ENCODE measurements at places on chromosomes 3 and 15.
A peak's percentile ranks its signal among the peaks of the same experiment; 100 is the strongest.

DNA sequence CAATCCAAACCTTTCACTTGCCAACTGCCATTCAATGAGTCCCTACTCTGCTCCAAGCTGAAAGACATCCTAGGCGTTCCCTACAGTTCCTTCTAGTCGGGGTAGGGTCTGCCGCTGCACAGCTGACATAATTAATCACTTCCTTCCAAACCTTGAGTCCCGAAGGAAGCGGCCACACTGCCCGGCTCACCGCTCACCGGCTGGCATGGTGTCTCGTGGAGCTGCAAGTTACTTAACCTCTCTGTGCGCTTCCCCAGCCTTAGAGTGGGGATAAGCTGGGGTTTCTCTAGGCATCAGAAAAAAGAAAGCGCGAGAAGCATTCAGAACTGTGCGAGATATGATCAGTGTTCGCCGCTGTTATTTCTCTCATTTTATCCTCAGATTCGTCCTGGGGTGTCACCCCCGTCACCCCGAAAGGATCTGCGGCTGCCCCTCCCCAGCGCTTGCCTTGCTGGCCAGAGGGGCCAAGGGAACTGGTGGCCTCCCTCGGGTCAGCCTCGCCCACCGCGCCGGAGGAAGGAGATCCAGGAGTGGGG, 748 bp downstream of the MRPS25 start:
- peak; percentile 44 for DNase-seq

DNA sequence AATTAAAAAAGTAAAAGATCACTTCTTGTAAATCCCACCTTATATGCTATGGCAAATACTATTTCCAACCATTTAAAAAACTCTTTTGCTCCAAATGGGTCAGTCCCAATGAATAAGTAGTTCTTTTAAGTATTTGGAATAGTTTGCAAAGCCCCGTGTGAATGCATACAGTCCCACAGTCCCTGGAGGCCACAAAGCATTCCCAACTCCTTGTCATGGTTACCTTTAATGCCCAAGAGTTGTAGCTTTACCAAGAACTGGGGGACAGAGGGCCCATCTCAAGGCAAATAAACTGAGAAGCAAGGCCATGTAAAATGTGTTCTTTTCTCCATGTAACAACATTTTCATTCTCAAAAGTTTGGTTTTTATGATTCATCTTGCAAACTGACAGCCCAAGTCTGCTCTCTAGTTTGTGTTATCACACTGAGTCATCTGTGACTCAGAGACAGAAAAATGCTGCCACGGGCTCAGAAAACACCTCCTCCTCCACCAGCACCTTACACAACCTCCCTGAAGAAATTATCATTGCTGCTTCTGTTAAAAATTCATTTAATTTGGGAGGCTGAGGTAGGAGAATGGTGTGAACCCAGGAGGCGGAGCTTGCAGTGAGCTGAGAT, 336.2 kb downstream of the ERC2 start:
- no peak for DNase-seq

DNA sequence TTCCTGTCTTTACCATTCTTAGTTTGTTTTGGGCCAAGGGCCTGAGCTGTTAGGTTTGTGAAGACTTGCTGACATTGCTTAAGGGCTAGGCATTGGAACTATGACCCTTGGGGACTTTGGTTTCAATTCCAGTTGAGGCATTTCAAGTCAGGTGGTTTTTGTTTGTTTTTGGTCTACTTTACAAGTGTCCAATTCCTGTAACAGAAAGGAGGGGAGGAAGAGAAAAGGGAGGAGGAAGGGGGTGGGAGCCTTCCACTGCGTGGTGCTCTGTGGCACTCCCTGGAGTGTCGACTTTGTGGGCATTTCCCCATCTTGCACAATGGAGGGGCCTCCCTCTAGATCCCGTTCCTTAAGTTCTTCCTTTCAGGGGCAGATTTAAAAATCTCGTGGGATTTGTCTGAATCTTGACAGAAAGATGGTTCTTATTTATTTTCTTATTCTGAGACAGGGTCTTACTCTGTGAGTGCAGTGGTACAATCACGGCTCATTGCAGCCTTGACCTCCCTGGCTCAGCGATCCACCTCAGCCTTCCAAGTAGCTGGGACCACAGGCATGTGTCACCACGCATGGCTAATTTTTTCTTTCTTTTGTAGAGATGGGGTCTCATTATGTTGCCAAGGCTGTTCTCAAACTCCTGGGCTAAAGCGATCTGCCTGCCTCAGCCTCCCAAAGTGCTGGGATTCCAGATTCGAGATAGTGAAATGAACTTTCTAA, 59.5 kb upstream of the RYK start:
- DNase-seq: peak; percentile 37

GRCh38 chr15:88744548-88745020, 58.7 kb upstream of the ACAN start:
- DNase-seq: no peak

DNA sequence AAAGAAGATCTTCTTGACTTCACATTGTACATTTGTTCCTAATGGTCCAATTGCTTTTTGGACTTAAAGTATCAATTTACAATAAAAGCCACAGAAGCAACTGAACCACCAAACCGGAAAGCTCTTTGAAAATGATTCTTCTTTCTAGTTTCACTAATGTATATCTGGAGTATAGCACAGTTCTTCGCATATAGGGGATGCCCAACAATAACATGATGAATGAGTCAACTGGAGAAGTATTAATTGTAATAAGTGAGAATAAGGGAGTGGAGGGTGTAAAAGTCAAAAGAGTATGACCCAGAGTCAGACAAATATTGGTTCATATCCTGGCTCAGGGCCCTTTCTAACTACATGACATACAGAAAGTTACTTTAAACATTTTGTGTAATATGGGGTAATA, 425.2 kb downstream of the ZBTB20 start:
- no peak for DNase-seq

DNA sequence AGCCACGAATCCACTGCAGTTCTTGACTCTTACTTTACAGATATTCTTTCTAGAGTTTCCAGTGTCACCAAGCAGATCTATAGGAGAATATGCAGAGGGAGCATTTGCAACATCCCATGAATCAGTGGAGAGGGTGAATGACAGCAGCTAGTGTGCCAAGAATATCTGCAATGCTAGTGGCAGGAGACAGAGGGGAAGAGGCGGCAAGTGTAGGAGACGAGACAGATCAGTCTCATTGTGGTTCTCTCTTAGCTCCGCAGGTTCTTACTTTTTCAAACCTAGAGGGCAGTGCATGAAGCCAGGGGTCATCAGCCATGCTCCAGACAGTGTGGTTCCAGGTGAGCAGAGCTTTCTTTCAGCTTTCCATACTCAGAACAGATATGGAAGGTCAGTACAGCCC, 744 bp downstream of the ZNF619 start:
- DNase-seq: no peak

- no peak for DNase-seq
Measured at GRCh38 chr3:59425371-59425770, 375.5 kb upstream of the CFAP20DC start.

GRCh38 chr15:75620058-75620820, 5.3 kb downstream of the SNUPN start:
- no peak for DNase-seq

DNA sequence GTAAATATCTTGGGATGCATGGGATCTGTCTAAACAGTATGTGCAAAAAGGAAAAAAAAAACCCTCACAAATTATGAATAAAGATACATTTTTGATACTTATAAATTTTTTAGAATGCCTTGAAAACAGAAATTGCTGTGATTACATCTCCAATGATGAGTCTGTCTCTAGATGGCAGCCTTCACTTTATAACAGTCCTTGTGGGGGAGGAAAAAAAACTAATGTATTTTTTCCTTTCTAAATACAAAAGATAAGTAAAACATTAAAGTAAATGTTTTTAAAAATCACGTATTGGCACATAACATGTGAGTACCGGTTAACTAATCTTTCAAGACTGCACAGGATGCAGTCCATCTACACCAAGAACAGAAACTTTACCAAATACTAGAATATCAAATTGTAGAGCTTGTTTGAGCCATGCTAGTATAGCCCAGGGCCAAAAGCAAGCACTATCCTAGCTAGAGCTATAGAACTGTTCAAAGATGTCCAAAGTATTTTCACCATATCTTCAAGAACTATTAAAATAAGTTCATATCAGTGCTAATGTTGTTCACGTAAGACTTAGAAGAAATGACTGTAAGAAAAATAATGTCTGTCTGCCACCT, 206.4 kb downstream of the STAG1 start:
- DNase-seq: no peak

DNA sequence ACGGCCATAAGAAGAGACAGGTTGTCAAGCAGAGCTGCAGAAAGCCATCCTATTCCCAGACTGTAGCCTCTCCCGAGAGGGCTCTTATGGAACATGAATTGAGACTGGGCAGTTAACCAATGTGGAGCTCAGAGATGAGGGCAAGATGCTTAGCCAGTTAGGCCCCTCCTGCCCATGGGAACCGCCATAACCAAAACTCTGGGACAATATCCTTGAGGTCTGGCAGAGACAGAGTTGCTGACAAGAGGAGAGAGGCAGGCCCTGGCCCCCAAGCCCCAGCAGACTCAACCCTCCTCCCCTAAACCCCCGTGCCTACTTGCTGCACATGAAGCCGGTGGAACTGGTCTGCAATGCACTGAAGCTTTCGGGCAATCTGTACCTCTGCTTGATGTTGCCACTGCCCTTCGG, 4.8 kb downstream of the BMF start:
- no peak for DNase-seq

DNA sequence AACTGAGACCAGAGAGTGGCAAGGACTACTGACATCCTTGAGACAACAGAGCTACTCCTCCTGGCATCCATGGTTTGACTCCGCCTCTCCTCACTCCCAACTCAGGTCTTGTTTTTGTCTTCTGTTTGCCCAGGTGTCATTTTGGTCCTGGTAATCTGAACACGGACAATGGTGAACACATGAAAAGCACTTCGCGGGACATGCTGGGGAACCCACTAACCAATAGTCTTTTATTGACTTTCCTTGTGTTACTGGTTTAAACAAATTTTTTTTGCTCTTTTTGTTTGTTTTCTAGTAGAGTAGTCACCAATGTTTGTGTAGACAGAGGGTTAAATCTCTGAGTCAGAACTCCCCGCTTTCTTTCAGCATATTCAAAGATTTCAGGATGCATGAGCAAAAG, 38.4 kb downstream of the LARP6 start:
- no peak for DNase-seq

GRCh38 chr3:177283983-177284382, 86.7 kb upstream of the TBL1XR1 start:
- DNase-seq: no peak

- DNase-seq: no peak
Measured at GRCh38 chr15:66866656-66867055, 164.6 kb downstream of the SMAD6 start.

DNA sequence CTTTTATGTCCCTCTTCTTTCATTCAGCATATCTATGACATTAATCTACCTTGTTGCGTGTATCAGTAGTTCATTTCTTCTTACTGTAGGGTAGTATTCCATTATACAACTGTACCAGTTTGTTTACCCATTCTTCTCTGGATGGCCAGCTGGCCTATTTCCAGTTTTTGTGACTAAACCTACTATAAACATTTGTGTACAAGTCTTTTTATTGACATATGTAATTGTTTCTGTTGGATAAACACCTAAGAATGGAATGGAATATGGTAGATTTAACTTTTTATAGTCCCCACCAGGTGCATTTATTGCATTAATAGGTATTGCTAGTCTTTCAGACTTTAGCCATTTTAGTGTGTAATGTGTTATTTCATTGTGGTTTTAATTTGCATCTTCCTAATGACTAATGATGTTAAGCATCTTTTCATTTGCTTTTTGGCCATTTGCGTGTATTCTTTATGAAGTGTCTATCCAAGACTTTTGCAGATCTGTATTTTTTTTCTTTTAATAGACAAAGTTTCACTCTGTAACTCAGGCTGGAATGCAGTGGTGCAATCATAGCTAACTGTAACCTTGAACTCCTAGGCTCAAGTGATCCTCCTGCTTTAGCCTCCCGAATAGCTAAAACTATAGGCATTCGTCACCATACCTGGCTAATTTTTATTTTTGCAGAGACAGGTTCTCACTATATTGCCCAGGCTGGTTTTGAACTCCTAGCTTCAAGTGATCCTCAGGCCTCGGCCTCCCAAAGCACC, 41.9 kb upstream of the XRN1 start:
- DNase-seq: no peak

GRCh38 chr15:87722941-87723691, 533.4 kb downstream of the NTRK3 start:
- no peak for DNase-seq

- DNase-seq: no peak
Measured at GRCh38 chr15:40460404-40460803, 10.4 kb upstream of the CHST14 start.

- peak; percentile 63 for DNase-seq
Measured at GRCh38 chr3:15269091-15269989, 63.0 kb downstream of the SH3BP5 start.

- peak; percentile 75 for DNase-seq
Measured at GRCh38 chr3:136984837-136985236, 27.1 kb downstream of the IL20RB start.

DNA sequence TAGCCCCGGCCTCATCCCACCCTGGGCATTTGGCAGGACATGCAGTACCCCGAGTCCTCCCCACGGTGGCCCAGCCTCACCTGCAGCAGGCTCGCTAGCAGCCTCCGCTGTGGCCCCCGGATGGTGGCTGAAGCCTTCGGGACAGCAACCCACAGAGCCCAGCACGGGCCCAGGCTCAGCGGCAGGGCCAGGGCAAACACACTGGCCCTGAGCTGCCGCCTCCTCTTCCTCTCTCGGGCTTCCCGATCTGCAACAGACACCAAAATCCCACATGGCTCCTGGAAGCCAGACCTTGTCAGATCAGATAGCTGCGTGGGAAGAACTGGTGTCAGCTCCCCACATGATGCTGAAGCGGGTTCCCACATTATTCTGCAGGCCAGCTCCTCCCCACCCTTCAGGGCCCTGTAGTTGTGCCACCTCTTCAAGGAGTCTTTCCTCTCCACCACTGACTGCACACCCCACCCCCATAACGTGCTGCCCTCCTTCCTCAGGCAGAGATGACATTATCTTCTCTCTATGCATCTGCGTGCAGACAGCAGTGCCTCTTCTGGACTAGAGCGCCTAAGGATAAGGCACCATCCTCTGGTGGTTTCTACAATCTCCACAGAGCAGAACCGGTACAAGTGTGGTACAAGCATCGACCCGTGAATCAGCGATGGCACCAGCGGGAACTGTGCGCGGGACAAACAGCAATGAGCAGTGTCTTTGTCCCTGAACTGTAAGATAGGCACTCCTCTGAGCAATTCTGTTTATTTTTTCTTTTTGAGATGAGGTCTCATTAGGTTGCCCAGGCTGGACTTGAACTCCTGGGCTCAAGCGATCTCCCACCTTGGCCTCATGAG, 9.5 kb downstream of the TMEM44 start:
- DNase-seq: no peak

DNA sequence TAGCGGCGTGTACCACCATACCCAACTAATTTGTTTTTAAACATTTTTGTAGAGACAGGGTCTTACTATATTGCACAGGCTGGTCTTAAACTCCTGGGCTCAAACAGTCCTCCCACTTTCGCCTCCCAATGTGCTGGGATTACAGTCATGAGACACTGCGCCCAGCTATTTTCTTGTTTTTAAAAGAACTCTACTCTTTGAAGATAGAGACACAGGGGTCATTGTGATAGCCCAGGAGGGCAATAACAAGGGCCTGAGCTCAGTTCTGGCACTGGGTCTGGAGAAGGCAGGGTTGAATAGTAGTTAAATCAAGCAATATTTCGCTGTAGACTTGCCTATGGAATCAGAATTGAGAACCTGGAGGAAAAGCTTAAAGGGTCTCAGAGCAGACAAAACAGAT, 98.8 kb downstream of the ANP32A start:
- no peak for DNase-seq

All from left colon (tissue), 2 donors.